Activated CD4-positive, alpha-beta T cell treated with anti-CD3 and anti-CD28 coated beads for 24 hours (primary cell): ENCODE measurements at places on chromosomes 5 and 9.

DNA sequence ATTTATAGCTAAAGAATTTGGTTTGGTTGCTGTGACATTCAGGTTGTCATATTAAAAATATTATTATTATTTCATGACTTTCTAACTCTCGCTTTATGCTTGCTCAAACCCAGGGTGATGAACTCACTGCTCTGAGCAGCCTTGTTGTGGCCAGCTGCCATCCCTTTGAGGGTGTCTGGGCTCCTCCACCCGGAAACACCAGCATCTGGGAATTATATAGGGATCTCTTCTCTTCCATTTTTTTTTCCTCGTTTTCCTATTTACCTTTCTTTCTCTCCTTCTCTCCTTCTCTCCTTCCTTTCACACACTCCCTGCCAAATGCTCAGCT lies 355.8 kb upstream of the SMARCA2 start:
- DNase-seq, result no peak

DNA sequence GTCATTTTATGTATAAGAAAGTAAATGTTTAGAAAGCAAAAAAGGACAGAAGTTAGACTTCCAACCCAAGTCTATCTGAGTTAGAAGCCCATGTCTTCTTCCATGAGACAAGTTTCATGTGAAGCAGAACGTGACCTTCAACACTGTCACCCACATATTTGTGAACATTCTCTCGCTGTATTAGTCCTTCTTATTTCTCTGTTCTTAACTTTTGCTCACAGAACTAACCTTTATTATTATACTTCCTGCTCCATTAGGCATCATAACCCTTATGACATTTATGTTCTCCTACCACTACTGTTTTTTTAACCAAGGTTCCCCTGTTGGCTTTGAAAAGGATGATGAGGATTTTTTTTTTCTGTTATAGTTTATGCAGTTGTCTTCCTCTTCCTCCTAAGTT lies 238.8 kb downstream of the ZNF608 start:
- DNase-seq, result no peak

GRCh38 chr9:106587042-106587441 lies 275.9 kb upstream of the ZNF462 start:
- no peak for DNase-seq

DNA sequence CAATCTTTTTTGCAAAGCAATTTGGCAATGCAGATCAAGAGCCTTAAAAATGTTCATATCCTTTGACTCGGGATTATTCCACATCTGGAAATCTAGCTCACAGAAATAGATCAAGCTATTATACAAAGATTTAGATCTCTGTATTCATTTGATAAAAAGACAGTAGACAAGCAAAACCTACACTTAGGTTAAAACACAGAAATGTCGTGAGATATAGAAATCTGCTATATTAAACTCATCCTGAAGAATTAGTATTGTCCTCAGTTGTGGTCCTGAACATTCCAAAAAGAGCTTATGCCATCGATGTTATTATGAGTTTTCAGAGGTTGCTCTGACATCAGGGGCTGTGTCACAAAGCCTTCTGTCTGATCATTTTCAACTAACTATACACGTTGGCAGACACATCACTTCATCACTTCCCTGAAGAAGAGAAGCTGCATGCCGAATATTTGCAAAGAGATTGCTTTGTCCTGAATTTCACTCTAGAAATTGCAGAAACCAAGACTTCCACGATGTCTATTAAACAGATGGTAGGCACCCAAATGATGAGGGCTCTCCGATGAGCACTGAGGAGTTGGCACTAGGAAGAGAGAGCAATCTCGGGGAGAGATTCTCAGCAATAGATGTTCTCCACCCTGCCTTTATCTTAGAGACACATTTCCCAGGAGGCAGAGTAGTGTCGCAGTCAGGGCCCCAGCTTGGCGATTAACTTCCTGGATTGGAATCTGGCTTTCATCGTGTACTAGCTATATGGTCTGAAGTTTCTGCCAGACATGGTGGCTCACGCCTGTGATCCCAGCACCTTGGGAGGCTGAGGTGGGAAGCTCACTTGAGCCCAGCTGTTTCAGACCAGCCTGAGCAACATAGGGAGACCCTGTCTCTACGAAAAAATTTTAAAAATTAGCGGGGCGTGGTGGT lies 1.9 kb upstream of the UBTD2 start:
- DNase-seq, result no peak

DNA sequence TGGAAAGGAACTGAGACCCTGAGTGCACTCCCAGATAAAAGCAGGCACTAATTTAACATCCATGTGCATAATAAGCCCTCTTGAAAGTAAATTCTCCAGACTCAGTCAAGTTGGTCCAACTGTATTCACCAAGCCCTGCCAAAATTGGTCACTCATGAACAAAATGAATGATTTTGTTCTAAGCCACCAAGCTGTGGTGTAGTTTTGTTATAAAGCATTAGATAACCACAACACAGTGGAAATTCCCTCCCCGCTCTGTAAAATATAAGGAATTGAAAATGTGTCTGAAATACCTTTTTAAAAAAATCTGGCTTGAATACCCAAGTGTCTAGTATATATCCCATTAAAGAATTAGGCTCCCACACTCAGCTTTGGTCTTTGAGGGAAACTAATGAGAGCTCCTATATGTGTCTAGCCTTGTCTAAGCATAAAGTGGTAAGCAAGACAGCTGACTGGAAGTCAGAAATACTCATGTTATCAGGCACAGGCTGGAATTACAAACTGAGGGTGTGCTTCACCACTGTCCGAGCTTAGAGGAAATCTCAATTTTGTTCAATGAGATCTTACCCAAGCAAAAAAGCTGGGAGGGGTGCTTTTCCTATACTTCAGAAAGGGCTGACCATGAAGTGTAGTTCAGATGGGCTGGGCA lies 33.2 kb downstream of the IDNK start:
- no peak for DNase-seq

DNA sequence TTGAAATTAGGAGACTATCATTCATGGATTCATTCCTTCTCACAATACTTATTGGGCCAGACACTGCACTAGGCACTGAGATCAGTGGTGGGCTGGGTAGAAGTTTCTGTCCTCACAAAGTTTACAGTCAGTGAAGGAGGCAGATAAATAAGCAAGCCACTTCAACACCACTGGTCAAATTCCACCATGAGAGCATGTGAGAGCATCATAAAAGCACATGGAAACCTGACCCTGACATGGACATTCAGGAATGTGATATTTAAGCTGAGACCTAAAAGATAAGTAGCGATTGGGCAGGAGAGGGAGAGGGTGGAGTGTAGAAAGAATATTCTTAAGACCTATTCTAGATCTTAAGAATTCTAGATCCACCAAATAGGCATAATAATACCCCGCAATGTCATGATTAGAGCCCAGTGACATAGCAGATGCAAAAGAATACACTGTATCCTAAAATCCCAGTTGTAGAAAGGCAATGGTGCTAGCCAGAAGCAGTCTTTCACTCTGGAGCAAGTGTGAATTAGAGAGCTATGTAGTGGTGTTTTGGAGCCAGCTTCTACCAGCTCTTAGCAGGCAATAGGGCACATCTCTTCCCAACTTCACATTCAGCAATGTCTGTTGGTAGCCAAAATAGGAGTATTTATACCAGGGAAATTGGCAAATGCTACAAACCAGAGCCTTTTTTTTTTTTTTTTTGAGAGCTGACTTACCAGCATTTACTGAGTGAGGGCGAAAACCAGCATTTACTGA lies 46.4 kb downstream of the SH3RF2 start:
- no peak for DNase-seq

GRCh38 chr9:119986205-119986604 lies 593.8 kb downstream of the CDK5RAP2 start:
- DNase-seq, result no peak

- DNase-seq, result no peak
Observed at GRCh38 chr9:34999576-34999975, 10.0 kb downstream of the DNAJB5 start.

- no peak for DNase-seq
Observed at GRCh38 chr5:170360709-170361108, 28.5 kb downstream of the KCNMB1 start.

GRCh38 chr9:137311986-137312851 lies 10.1 kb upstream of the NRARP start:
- no peak for DNase-seq

DNA sequence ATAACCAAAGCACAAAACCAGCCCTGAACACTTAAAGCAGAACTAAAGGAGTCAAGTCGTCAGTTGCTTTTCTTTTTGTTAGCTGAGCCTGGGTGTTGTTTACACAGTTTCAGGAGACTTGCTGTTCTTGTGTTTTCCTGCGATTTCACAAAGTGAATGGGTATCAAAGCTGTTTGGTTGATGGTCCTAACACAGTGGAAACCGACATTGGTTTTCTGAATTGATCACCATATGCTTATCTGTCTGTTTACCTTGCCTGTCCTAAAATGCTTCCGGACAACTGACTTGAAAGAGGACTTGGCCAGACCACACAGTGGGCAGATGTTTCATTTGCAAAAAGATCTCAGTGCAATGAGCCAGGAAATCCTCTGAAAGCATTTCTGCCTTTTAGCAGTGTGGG lies 676.4 kb downstream of the PRELID2 start:
- no peak for DNase-seq

- DNase-seq, result no peak
Observed at GRCh38 chr5:13766236-13766635, 178.3 kb downstream of the DNAH5 start.

DNA sequence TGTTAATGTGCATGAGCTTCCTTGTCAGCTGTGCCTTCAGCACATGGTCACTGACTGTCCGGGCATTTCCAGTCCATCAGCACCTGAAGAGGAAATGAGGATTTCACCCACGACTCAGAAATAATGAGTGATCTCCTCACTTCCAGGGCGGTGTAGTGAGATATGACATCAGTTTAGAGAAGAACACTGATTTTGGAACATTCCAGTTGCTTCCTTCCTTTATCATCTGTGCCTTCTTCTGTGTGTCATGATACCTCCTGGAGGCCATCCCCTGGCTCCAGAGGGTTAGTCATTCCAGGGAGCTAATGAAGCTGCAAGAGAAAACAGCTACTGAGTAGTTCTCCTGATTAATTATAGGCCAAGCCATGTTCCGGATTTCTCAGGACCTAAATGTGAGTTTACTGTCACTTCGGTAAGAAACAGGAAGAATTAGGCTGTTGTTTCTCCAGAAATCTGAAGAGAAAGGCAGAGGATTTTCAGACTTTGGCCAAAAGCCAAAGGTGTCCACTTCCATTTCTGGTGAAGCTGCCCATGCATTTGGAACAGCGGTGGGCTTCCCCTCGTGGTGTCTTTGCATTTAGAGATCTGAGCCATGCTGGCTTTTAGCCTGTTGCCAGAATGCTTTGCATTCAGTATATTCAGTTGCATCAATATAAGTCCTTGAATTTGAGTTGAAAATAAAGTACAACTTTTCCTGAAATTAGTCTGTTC lies 161.3 kb upstream of the OTULINL start:
- no peak for DNase-seq

DNA sequence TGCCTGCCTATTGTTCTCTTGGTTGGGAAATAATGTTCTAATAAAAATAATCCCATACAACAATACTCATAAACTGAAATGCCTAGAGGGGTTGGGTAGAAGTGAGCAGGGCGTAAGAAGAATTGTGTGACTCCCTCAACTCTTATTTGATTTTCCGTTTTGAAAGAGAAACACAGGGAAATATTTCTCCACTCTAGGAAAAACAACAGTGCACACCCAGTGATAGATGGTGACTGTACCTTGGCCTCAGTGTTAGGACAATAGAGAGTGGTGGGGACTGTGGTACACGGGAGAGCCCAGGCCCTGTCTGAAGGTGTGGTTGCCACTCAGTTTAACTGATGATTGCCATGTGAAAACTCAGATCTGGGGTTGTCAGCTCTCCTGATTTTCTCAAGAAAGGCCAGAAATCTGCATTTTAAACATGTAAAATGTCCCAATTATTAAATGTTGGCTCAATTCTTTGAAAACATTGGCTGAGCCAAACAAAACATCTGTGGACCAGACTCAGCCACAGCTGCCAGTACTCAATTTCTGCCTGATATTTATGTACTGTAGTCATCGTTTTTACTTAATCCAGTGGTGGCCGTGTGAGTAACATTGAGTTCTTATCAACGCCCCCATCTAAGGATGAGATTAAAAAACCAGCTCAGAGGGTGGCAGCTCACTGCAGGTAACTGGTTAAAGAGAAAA lies 103.8 kb upstream of the ZNF618 start:
- no peak for DNase-seq

DNA sequence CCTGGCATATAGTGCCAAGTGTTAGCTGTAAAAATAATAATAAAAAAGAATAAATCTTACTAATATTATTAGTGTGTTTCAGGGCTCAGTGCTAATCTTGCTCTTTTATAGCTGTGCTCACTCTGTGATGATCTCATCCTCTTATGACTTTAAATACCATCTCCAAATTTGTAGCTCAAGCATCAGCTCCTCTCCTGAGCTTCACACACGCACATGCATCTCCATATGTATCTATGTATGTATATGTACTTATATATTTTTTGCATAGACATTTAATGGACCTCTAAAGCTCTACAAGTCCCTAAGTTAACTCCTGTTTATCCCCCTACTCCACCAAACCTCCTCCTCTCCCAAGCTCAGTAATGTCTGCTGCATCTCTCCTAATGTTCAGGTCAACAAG lies 170.8 kb upstream of the NR3C1 start:
- DNase-seq, result no peak

GRCh38 chr5:169022718-169023117 lies 278.2 kb downstream of the SLIT3 start:
- DNase-seq, result no peak
